Stimulated activated CD8-positive, alpha-beta memory T cell treated with anti-CD3 and anti-CD28 coated beads, Interleukin-7, amount 100 ng/mL, for 48 hours (primary cell): ENCODE measurements at places on chromosomes 12 and 14.

DNA sequence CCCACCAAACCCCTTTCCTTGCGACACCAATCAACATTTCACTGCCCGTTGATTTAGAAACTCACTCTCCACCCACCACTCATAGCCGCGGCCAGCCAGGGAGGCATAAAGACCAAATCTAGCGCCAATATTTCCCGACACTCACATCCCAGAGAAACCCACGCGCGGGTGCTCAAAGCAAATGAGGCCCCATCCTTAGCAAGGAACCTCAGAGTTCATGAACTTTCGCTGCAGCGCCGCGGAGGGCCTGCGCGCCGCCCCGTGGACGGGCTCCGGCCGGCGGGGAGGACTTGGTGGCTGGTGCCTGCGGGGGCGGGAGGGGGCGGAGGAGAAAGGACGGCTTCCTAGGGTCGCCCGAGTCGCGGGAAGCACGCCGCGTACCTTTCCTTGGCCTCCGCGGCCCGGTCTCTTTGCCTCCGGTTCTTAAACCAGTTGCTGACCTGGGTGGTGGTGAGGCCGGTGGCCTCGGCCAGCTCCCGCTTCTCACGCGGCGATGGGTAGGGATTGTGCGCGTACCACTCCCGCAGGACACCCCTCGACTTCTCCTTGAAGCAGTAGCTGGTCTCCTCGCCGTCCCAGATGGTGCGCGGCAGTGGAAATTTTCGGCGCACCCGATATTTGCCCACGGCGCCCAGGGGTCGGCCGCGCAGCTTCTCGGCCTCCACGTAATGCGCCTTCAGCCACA is 886 bp downstream of the SIX1 start:
- no peak for DNase-seq

DNA sequence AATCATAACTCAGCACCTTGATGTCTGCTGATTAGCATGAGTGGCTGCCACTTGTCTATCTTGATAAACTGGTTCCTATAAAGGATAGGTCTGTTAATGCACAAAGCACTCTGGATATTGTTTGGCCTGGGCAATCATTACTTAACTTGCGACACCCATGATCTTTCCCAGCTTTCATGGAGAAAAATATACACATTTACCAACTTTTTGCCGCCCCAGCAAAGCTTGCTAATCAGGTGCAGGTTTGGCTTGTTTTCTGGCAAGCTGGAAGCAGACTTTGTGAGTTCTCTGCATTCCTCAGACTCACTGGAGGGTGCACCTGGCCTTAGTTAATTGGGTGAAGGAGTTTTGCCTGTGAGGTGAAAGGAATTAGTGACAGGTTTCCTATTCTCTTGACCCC is 1126.4 kb upstream of the FLRT2 start:
- no peak for DNase-seq

DNA sequence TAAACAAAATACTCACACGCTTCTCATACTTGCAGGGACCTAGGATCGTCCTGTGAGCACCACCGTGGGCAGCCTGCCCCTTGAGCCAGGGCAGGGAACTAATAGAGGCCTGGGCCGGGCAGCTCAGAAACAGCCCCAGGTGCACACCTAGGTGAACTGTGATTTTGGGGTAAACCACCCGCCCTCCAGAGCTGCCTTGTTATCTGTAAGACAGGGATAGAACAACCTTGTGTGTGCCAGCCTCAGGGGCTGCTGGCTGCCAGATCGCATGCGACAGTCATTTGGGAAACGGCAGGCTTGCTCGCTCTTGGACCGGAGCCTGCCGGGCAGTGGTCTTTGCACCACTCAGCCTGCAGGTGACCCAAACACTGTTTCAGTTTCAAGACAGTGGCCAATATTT is 86.8 kb downstream of the ADGRD1 start:
- no peak for DNase-seq

DNA sequence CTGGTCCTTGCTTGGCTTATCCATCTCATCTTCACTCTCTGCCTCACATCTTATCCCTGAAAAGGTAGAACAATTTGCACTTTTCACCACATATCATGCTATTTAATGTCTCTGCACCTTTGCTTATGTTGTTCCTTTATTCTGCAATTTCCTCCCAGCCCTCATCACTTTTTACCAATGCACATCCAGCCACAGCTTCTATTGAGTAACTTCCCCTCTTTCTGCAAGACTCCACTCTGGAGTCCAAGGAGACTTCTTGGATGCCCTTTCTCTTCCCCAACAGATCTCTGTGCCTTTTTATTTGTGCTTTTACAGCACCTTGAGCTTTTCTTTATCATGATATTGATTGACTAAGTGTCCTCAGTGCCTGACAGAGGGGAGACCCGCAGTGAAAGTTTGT is 797.1 kb downstream of the VRK1 start:
- DNase-seq: no peak

DNA sequence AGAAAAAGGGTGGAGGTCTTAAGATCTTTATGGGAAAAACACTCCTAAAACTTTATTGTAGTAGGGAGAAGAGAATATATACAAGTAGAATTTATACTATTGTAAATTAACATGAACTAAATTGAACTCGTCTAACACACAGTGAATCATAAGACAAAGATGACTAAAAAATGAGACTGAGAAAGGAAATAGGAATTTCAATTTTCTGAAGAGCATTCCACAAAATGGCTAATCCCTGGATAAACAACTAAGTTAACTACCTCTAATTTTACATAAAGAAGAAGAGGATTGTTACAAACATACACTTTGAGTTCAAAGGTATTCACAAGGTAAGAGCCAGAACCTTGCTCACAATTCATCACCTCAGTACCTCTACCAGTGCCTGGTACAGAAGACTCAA is 2.0 kb downstream of the MAP4K5 start:
- DNase-seq: no peak

- no peak for DNase-seq
These were observed 149.5 kb downstream of the STXBP6 start for GRCh38 chr14:24900269-24901100.

- no peak for DNase-seq
These were observed 39.7 kb upstream of the VCPKMT start for GRCh38 chr14:50156111-50156510.

GRCh38 chr12:76766161-76766560 is 2.2 kb downstream of the ZDHHC17 start:
- no peak for DNase-seq

- no peak for DNase-seq
These were observed 67.7 kb downstream of the NT5DC3 start for GRCh38 chr12:103773109-103773910.

GRCh38 chr14:64506721-64507120 is 2.2 kb downstream of the ZBTB1 start:
- no peak for DNase-seq

DNA sequence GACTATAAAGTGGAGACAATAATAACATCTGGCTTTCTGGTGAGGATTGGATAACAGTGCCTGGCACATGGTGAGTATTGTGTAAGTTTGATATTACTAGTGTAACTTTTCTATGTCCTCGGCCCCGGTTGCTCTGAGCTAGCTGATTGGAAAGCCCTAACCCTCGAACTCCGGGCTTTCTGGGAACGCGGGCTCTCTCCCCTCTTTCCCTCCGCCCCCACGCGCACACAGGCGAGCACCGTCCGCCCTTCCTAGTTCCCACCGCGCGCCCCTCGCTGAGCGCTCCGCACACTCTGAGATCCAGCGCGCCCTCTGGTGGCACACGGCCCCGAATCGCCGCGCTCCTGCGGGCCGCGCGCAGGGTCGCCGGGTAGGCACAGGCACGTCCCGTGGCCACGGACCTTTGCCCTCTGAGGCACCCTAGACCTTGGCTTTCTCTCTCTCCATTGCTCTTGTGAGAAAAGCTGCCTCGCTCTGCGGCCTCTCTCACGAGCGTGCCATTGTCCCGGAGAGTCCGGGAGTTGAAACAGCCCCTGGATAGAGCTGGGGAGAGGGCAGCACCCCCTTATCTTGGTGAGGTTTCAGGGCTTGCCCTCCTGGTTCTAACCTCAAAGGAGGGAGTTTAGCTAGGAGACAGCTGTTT is 23.2 kb upstream of the ESRRB start:
- peak; percentile 22 for DNase-seq

DNA sequence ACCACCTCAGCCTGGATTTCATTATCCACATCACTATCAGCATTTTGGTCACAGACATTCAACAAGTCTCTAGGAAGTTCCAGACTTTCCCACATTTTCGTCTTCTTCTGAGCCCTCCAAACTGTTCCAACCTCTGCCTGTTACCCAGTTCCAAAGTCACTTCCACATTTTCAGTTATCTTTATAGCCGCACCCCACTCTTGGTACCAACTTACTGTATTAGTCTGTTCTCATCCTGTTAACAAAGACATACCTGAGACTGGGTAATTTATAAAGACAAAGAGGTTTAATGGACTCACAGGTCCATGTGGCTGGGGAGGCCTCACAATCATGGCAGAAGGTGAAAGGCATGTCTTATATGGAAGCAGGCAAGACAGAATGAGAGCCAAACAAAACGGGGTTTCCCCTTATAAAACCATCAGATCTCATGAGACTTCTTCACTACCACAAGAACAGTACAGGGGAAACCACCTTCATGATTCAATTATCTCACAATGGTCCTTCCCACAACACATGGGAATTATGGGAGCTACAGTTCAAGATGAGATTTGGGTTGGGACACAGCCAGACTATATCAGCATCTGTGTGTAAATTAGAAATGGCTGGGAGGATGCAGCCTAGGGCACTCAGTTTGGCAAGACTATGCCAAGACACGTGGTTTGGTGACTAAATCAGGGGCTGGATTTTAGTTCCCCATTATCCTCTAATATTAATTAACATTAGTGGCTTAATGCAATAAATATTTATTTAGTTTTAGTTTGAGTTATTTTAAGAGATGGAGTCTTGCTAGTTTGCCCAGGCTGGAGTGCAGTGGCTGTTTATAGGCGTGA is 16.2 kb upstream of the FUT8 start:
- no peak for DNase-seq

DNA sequence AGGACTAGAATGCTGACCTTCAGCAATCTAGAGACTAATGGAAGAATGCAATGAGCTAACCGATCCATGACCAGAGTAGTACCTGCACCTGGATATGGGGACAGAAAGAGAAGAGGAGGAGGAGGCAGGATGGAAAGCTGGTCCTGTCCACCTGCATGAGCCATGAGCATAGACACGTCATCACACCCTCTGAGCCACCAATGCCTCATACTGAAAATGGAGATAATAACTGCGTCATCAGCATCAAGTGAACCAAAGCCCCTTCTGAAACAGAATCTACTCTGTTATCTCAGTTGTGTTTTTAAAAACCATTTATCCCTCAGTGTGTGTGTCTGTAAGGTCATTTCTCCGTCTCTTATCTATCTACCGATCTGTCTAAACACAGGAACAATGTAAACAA is 327.0 kb downstream of the BCL11B start:
- DNase-seq: peak; percentile 25

DNA sequence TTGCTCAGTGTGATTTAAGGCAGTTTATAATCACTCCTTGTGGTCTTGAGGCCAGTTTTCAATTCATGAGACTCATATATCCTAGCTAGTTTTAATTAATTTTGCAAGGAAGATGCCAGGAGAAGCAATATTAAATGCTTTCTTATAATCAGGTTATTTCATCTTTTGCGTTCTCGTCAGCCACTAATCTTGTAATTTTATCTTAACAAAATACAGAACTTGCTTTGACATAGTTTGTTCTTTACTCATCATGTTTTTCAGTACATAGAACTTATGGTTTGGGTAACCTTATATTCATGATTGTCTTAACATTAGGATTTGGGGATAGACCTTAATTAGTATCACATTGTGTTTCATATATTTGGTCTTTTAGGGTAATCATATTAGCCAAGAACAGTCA is 76.0 kb downstream of the LIN52 start:
- no peak for DNase-seq

- DNase-seq: no peak
These were observed 18.8 kb upstream of the SDR39U1 start for GRCh38 chr14:24461336-24461735.

DNA sequence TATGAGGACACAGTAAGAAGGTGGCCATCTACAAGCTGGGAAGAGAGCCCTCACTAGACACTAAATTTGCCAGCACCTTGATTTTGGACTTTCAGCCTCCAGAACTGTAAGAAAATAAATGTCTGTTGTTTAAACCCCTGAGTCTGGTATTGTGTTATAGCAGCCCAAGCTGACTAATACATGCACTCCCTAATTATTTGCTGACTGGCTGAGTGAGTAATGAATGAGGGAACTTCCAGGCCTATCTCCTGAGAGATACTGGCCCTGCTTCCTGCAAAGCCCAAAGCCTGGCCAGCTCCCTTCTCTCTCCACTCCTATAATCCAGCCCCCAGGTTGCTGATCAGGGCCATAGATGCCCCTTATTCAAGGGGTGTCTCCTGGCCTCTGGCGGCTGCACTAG is 120.0 kb upstream of the NOS1 start:
- no peak for DNase-seq

DNA sequence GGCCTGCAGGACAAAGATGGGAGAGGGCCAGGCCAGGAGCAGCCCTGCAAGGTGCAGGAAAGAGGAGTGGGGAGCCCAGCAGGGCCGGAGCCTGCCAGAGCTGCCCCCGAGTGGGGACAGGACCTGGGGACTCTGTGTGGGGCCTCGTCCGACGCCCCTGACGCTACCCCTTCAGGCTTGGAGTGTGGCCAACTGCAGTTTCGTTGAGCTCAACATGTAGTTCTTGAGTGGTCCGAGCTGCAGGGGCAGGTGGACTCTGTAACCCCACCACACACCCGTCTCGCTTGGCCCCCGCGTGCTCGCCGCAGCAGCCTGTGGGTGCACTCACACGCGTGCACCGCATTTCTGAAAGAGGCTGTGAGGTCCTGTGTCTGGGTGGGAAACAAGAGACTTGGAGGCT is 2.0 kb downstream of the ASPG start:
- DNase-seq: no peak

DNA sequence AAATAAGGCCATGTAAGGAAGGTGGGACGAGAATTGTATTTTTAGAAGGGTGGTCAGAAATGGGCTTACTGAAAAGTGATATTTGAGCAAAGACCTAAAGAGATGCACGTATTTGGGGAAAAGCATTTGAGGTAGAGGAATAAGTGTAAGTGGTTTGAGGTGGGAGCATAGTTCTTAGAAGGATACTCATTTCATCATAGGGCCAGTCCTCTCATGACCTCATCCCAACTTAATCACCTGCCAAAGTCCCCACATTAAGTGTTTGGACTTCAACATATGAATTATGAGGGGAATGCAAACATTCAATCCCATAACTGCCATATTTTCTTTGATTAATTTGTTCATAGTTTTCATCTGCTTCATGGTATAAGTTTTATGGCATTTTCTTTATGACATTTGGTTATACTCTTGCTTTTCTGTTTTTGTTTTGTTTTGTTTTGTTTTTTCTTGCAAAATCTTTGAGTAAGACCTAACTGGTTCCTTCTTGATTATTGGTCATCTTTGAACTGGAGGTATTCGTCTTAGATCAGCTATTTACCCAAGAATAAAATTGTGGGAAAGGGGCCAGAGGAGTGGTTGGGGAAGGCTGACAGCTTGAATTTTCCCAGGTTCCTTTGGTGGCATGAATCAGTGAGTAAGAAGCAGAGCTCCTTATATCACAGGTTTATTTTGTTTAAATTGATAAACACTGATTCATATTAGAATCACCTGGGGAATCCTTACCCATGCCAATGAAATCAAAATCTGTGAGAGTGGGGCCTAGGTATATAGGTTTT is 24.2 kb downstream of the GNPNAT1 start:
- DNase-seq: no peak
